ENCODE measurements at places on chromosomes 16 and 17.
A peak's percentile ranks its signal among the peaks of the same experiment; 100 is the strongest.

DNA sequence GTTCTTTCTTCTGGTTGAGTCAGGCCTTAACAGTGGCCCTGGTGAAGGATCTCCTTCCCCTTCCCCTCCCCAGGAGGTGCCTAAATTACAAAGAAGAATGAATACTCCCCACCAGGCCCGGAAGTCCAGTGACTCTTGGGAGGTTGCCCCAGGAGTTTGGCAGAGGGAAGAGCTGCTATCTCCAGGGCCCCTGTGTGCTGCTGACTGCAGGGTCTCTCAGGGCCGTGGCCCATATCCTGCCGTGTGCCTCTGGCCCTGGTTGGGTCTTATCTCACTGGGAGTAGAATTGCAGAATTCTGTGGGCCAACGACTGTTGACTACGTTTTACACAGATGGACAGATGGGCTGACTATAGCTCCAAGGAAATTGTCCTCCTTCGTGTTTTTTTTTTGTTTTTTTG, 28.0 kb downstream of the AKAP1 start:
- DNase-seq: no peak

- peak; percentile 8 for DNase-seq
Observed at GRCh38 chr16:1639282-1639681, 27.1 kb downstream of the CRAMP1 start.

- DNase-seq: peak; percentile 63
Observed at GRCh38 chr16:17556276-17557052, 85.7 kb upstream of the XYLT1 start.

DNA sequence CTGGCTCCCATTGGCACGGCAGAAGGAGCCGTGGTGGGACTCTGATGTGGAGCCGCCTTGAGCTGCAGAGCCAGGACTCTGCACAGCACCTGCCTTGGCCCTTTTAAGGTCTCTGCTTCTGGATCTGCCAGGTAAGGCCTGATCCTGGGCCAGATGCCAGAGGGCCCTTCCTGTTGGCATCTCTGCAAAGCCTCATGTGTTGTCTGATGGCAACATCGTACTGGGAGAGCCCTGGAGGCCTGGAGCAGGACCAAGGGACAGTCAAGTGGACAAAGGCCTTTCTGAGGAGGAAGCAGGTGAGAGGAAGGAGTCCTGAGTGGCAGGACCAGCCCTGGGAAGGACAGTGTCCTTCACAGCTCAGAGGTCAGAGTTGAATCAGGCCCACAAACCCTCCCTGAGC, 26.1 kb downstream of the SOCS1 start:
- DNase-seq: no peak

DNA sequence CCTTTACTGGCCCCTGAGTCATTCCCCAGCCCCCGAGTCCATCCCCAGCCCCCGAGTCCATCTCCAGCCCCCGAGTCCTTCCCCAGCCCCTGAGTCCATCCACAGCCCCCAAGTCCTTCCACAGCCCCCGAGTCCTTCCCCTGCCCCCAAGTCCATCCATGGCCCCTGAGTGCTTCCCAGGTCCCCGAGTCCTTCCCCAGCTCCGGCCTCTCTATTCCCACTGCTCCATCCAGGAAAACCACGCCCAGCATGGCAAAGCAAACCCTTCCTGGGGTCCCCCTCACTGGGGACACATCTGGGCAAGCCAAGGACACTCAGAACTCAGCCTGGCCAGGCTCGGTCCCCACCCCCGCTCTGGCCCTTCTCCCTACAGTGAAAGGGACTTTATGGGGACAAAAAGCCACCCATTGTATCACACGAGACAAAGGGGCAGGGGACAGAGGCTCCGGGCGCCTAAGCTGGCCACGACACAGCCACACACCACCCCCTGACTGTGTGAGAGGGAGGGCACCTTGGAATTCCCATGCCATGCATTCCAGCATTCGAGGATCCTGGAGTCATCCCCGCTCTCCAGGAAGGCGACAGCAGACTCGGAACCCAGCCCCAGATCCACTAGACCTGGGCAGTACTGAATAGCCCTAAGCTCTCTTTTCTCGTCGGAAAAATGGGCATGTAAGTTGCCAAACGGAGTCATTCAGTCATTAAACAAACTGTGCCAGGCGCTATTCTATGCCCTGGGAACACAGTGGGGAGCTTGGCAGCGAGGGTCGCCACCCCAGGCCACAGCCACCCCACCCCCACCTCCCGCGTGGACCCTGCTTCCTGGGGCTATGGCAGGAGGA, 14.0 kb downstream of the PLLP start:
- DNase-seq: peak; percentile 65

DNA sequence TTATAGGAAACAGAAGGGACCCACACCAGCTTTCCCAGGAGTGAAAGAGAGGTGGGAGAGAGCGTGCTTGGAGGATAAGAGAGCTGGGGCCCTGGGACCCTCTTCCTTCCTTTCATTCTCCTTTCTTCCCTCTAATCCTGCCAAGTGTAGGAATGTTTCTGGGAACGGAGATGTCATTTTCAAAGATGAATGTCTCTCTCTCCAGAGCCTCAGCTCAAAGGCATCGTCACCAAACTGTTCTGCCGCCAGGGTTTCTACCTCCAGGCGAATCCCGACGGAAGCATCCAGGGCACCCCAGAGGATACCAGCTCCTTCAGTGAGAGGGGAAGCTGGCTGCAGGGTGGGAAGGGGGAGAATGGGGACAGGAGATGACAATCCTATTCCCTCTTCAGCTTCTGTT, 2.0 kb downstream of the FGF11 start:
- no peak for DNase-seq

GRCh38 chr16:30844671-30845449, 49.0 kb downstream of the BCL7C start:
- DNase-seq: peak; percentile 93

- DNase-seq: no peak
Observed at GRCh38 chr16:70688246-70688742, 2.4 kb upstream of the MTSS2 start.

DNA sequence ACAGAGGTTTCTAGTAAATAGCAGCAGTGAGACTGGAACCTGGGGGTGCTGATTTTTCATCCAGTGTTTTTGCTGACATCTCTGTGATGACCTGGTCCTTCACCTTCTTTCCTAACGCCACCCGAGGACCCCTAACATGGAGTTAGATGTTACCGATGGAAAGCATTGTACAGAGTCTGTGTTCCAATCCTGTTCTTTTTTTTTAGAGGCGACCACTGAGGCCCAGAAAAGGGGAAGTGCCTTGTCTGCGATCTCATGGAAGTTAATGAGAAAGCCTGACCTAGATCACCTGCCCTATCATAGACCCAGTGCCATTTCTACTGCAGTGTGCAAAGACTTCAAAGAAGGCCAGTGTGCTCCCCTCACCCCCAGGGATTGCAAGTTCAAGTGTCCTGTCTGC, 362.5 kb downstream of the CA10 start:
- no peak for DNase-seq

DNA sequence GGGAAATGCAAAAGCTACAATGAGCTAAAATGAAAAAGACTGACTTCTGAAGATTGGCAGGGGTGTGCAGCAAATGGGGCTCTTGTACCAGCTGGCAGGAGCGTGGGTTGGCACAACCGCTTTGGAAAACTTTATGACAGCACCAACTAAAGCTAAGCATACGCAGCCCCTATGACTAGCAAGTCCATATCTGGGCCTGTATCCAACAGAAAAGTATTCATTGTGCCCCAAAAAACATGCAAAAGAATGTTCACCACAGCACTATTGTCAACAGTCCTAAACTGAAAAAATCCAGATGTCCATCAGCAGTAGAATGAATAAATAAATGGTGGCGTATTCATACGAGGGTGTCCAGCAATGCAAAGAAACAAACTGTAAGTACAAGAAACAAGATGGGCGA, 22.6 kb upstream of the ITGA3 start:
- no peak for DNase-seq

GRCh38 chr17:3724378-3725077, 825 bp downstream of the HASPIN start:
- DNase-seq: peak; percentile 48

GRCh38 chr16:74603848-74604247, 3.1 kb downstream of the GLG1 start:
- DNase-seq: no peak

GRCh38 chr16:61569028-61569427, 467.2 kb downstream of the CDH8 start:
- no peak for DNase-seq

DNA sequence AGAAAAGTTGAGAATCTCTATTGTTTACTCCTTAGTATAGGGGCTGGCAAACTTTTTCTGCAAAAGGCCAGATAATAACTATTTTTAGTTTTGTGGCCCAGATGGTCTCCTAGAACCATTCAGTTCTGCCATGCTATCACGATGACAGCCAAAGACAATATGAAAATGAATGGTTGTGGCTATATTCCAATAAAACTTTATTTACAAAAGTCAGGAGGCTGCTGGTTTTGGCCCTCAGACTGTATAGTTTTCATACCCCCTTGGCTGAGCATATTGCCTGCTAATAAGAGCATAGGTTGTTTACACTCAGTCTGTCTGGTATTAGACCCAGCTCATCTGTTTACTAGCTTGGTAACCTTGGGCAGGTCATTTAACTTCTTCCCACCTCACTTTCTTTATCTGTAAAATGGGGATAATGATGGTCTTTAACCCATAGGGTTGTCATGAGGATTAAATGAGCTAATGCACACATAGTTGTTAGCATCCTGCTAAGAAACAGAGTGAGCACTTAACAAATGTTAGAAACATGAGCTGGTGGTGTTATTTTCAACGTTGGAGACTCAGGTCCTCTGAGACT, 156.3 kb downstream of the MSI2 start:
- DNase-seq: no peak

- DNase-seq: peak; percentile 32
Observed at GRCh38 chr17:54256401-54256929, 433.7 kb downstream of the KIF2B start.

DNA sequence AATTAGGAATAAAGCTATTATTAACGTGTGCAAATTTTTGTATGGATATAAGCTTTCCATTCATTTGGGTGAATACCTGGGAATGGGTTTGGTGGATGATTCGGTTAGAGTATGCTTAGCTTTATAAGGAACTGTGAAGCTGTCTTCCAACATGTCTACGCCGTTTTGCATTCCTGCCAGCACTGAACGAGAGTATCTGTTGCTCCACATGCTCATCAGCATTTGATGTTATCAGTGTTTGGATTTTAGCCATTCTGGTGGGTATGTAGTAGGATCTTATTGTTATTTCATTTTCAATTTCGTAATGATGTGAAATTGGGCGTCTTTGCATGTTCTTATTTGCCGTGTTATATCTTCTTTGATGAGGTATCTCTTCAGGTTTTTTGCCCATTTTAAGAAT, 168.0 kb downstream of the RPTOR start:
- DNase-seq: no peak

GRCh38 chr16:14438256-14438655, 191.8 kb downstream of the PARN start:
- DNase-seq: no peak

GRCh38 chr17:49074851-49075540, 57.6 kb upstream of the B4GALNT2 start:
- DNase-seq: no peak

Measured in mesendoderm (in vitro differentiated cells).